Stimulated activated CD8-positive, alpha-beta memory T cell treated with anti-CD3 and anti-CD28 coated beads, Interleukin-15, amount 100 ng/mL, for 4 hours (primary cell): ENCODE measurements at places on chromosomes 4 and X.
A peak's percentile ranks its signal among the peaks of the same experiment; 100 is the strongest.

- no peak for DNase-seq
Observed at GRCh38 chrX:112818114-112819007, 22.3 kb downstream of the AMOT start.

GRCh38 chr4:158079661-158080060, 93.2 kb downstream of the GASK1B start:
- no peak for DNase-seq

- no peak for DNase-seq
Observed at GRCh38 chr4:186134257-186134656, 29.8 kb downstream of the FAM149A start.

DNA sequence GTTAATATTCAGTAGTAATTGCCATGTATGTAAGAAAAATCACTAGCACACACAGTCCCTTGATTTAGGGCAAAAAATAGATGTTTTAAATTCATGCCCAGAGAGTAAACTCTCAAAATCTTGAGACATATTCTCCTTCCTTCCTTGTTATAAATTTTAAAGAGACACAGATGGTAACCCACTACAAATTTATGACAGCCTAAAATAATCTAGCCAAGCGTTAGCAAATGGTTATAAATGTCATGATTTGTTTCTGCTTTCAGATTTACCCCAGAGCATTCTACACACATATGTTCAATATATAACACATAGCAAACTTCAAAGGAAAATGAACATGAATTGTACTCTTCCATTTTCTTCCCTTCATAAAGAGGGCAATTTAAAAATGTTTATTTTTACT, 540.3 kb downstream of the TLL1 start:
- DNase-seq: no peak

- DNase-seq: no peak
Observed at GRCh38 chrX:85114776-85115175, 111.1 kb downstream of the APOOL start.

DNA sequence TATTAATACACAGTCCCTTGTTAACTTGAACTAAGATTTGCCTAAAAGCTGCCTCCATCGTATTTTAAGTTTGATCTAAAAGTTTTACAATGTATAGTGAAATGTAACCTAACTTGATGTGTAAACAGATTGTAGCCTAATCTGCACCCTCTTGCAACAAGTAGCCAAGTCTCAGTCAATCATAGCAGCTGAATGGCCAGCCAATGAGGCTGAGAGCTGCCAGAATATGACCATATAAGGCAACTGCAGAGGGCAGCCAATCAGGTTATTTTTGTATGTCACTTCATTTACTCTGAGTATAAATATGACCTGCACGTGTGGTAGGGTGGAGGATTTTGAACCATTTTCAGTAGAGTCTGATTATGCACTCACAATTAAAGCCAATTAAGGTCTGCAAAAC, 51.2 kb upstream of the SPANXN3 start:
- DNase-seq: no peak

GRCh38 chrX:96474741-96475125, 209.9 kb upstream of the DIAPH2 start:
- no peak for DNase-seq

DNA sequence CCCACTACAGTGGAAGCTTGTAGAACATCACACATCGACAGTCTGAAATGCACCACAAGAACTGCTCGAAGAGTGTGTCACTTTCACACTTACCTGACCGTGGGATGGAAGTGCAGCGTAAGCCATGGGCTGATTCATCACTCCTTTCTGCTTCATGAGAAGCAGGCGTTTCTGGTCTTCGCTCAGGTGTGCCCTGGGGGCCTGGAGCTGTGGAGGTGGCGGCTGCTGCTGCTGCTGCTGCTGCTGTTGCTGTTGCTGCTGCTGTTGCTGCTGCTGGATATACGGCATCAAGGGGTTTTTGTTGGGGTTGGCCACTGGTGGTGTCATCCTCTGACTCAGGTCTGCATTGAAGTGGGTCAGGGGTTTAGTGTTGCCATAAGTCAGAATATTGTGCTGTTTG, 223.6 kb downstream of the MGST2 start:
- no peak for DNase-seq

GRCh38 chr4:185587427-185588161, 52.3 kb upstream of the PDLIM3 start:
- DNase-seq: peak; percentile 9

DNA sequence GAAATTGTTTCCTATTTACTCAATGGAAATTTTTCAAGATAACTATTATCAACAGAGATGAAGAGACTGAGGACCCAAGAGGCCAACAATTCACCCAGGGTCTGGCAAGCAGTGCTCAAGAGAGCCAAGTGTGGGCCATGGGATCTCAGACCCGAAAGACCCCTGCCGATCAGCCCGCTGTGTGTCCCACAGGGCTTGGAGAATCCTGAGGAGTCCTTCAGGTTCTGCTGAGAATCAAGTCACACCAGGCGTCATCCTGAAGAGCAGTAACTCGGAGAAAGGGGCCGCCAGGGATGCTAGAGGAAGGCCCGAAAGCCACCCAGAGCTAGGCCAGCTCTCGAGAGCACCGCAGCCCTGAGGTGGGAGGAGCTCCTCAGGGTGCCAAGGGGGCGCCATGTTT, 48.7 kb downstream of the FGFRL1 start:
- DNase-seq: no peak

DNA sequence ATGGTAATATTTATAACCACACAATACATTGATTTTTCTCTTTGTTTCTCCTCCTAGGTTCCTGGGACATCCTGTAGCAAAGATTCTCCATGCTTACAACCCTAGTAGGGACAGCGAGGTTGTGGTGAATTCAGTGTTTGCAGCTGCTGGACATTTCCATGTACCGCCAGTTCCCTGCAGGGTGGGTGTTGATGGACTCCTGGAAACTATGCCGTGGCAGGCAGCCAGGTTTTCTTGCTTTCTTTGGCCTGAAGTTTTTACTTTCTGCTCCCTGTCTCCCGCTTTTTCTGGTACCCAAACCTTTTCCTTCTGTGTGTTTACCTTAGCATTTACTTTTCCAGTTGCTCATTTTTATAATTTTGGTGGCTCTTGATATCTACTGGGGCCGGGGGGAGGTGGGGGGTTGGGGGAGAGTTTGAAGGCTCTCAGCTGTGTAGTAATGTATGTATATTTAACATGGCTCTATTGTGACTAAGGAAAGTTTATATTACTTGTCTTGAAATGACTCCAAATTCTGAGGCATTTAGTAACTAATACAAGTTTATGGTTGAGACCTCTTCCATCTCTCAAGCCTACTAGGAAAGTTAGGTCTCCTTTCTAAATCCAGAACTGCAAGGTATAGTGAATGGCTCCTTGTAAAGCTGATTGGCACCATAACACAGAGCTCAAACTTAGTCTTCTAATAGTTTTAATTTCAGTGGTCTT, 89.7 kb downstream of the TMEM131L start:
- no peak for DNase-seq

GRCh38 chr4:87058356-87059073, 123.7 kb downstream of the AFF1 start:
- DNase-seq: peak; percentile 52

- no peak for DNase-seq
Observed at GRCh38 chrX:154396973-154397887, 947 bp upstream of the RPL10 start.

- DNase-seq: no peak
Observed at GRCh38 chrX:12496343-12496742, 294.9 kb upstream of the PRPS2 start.

DNA sequence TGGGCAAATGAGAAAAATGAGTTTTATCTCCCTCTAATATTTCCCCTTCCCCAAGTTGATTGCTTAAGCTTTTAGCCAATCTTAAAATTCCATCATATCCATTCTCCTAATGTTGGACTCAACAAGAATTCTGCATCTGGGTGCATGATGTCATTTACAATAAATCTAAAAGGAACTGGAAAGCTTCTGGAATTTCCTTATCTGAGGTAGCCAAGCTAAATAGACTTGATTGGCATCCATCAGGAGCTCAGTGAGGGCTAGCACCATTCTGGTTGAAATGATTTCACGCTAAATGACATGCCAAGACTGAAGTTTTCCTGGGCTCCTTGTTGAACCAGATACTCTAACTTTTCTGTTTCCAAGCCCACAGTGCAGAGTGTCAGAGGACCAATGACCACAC, 110.3 kb upstream of the SCML1 start:
- no peak for DNase-seq

DNA sequence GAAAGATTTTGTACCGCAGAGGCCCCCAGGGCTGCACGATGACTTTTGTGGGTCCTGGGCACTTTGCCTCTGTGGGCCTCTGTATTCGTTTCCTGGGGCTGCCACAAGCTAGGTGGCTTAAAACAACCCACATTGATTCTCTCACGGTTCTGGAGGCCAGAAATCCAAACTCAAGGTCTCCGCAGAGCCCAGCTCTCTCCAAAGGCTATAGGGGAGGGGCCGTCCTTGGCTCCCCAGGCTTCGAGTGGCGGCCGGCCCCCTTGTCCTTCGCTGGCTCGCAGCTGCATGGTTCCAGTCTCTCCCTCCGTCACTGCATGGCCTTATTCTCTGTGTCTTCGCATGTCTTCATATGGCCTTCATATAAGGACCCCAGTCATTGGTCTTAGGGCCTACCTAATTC, 241.2 kb downstream of the EVC2 start:
- DNase-seq: no peak

DNA sequence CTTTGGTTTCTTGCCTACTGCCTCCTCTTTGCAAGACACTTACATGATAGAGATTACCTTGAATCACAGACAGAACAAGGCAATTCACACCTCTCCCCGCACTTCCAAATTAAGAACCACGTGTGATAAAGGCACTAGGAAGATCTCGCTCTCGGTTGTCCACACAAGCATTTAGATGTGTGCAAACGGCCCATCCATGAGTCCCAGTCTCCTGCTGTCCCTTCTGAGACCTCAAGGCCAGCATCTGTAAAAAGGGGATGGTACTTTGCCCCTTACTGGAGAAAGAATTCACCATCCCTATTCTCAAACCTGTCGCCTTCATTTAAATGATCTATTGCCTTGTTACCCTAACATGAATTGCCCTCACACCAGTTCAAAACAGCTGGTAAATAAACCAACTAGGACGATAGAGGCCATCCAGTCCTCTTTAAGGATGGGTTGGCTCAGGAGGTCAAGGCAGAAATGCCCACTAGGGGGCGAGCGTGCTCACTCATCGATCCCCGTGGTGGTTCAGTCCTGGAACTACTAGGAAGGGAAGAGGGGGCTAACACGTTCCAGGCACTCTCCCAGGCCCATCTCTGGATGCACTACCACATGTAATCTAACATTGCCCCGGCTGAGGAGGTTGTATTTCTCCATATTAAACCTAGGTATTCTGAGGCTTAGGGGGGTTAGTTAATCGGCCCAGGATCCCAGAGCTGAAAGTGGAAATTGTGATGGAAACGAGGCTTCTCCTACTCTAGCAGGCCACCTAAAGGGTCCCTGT, 95.8 kb downstream of the DHX15 start:
- DNase-seq: no peak

DNA sequence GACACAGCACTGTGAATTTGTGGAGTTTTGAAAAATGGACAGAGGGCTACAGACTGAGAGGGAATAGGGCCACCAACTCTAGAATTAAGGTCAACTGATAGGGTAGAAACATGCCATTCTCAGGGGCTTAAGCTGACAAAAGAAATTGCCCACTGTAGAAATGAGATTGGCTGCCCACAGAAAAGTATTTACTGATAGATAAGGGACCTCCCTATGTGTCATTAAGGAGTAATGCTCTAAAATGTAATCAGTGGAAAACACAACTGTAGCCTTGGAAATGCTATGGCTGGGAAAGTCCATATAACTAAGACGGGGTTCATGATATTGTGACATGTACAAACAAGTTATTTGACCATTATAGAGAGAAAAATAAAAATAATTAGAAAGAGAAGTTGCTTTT, 4.6 kb downstream of the RTL9 start:
- no peak for DNase-seq

DNA sequence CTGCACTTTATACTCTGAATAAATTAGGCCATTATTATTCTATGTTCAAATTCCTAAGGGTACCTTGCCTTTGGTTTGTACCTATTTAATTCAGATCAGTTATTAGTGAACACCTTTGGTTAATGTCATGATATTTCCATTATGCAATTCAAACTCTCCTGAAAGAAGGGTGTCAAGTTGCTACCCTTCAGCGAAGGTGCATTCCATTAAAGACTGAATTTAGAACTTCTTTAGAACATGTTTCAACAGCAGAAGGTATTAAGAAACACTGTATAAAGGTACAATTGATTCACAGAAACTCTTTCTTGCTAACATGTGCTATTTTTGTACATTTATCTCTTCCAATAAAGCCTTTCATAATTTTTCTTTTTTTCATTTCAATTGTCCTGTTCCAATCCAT, 1545.4 kb upstream of the PCDH10 start:
- DNase-seq: no peak

- DNase-seq: no peak
Observed at GRCh38 chr4:56668267-56668666, 12.8 kb downstream of the HOPX start.

GRCh38 chrX:39222346-39223113, 421.3 kb downstream of the MID1IP1 start:
- no peak for DNase-seq

DNA sequence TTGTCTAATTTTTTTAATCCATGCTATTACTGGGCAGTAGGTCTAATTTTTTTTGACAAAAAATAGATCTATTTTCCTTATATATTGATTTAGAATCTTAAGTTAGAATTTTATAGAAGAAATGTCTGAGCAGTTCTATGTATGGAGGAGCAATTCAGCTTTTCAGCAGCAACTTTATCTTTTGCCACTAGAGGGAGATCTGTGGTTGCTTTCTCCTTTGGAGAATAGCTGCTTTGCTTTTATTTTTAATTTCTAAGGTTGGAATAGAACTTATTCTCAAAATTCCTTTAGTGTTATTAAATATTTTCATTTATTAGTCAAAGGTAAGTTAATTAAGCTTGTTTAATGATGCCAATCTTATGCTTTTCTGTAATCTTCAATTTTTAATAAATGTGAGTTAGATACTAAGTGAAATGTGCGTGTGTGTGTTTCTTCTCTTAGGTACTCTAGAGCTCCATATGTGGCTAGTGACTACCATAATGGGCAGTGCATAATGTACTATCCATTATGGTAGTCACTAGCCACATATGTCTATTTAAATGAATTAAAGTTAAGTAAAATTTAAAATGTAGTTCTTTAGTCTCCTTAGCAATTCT, 29.3 kb downstream of the FAM199X start:
- no peak for DNase-seq

GRCh38 chr4:80340036-80340435, 4.5 kb downstream of the CFAP299 start:
- DNase-seq: no peak

GRCh38 chrX:124239911-124240310, 92.5 kb upstream of the TEX13D start:
- no peak for DNase-seq

- no peak for DNase-seq
Observed at GRCh38 chrX:107629540-107629909, 1.2 kb downstream of the PRPS1 start.

GRCh38 chr4:115171220-115171619, 57.8 kb upstream of the NDST4 start:
- DNase-seq: no peak

- no peak for DNase-seq
Observed at GRCh38 chrX:19787305-19787815, 100.0 kb downstream of the SH3KBP1 start.
